ENCODE measurements at places on chromosomes 12 and 14. TPM values are rescaled to one million over a fixed set of nuclear protein-coding genes. Genes with fewer than 3 reads are reported as not detected.
A peak's percentile ranks its signal among the peaks of the same experiment; 100 is the strongest.

The MYH6 gene
- 0.50 TPM for polyA plus RNA-seq

The TAS2R10 gene
- not detected for polyA plus RNA-seq

The RNF212B gene
- polyA plus RNA-seq: 0.40 TPM

The STAC3 gene
- 3.5 TPM for polyA plus RNA-seq

The ABHD12B gene
- 0.23 TPM for polyA plus RNA-seq

DNA sequence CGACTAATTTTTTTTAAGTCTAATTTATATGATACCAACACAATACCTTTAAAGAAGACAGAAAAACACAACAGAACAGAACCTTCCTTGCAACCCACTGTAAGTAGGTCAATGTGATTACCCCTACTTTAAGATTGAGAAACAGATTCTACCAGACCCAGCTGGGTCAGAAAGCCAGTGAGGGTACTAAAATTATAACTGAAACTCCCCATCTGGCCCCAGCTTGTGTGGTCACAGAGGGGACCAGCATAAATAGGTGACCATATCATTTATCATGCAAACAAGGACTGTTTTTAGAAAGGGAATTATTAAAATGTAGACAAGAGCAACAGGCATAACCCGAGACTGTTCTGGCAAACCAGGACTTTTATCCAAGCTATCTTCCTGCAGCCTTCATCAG lies 30.1 kb upstream of the FRMD6 start:
- H3K4me3 ChIP-seq: no peak overlapping the region
- H3K27me3 ChIP-seq: no peaks in the 10 kb centered on the region
- H3K4me1 ChIP-seq: peaks cover 9% of the 10 kb centered on the region
- no peak for DNase-seq

The KCNA5 gene
- polyA plus RNA-seq: not detected

GRCh38 chr14:105531088-105531893 lies 4.9 kb downstream of the TMEM121 start:
- peaks cover 32% of the 10 kb centered on the region for H3K4me1 ChIP-seq
- H3K36me3 ChIP-seq: no peaks in the 10 kb centered on the region
- no peak overlapping the region for H3K4me3 ChIP-seq
- no peak overlapping the region for H3K27ac ChIP-seq
- peaks cover 4% of the 10 kb centered on the region for H3K27me3 ChIP-seq
- DNase-seq: no peak

DNA sequence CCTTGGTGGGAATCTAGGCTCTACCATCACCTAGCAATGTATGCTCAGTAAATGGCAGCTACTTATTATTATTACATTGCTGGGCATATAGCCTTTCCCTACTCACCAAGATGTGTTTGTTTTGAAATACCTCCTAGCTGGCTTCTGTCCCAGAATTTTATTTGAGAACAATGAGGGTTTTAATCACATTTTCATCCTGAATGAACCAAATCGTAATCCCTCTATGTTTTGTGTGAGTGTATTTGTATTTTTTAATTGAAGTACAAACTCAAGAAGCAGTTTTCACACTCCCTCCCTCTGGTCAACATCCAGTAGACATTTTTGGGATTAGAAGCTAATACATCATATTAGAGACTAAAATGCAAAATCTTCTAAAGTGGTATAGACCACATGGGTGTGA lies 7.6 kb downstream of the SLC7A8 start:
- H3K4me1 ChIP-seq: peaks cover 90% of the 10 kb centered on the region
- H3K27ac ChIP-seq: no peak overlapping the region
- H3K27me3 ChIP-seq: no peaks in the 10 kb centered on the region
- DNase-seq: no peak

The ZFHX2 gene
- polyA plus RNA-seq: not detected

- no peak for DNase-seq
- H3K27ac ChIP-seq: no peak overlapping the region
- H3K27me3 ChIP-seq: no peaks in the 10 kb centered on the region
Observed at GRCh38 chr14:99621948-99622347, 17.9 kb upstream of the CCDC85C start.

GRCh38 chr12:32811686-32812392 lies 56.1 kb upstream of the YARS2 start:
- H3K4me1 ChIP-seq: no peaks in the 10 kb centered on the region
- no peak for DNase-seq
- H3K27me3 ChIP-seq: no peaks in the 10 kb centered on the region
- H3K36me3 ChIP-seq: no peaks in the 10 kb centered on the region

DNA sequence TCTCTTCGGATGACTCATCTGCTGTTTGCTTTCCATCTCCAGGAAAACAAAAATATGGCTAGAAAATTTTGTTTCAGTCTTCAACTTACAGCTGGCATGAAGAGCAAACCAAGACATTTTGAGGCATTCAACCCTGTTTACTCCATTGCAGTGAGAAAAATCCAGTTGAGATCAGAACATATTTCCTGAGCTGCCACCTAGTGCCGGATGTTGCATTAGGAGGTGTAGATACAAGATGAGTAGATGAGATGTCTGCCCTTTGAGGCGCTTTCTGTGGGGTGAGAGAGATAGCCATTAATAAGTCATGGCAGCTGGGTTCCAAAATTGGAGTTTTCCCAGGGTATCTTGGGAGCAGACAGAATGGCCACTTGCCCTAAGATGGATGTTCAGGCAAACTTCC lies 171.1 kb downstream of the PRKCH start:
- H3K4me1 ChIP-seq: peaks cover 5% of the 10 kb centered on the region
- no peak for DNase-seq
- no peak overlapping the region for H3K27ac ChIP-seq
- no peaks in the 10 kb centered on the region for H3K27me3 ChIP-seq
- H3K36me3 ChIP-seq: no peaks in the 10 kb centered on the region

GRCh38 chr14:49659526-49660455 lies 24.7 kb upstream of the DNAAF2 start:
- H3K36me3 ChIP-seq: no peaks in the 10 kb centered on the region
- H3K27ac ChIP-seq: no peak overlapping the region
- no peak for DNase-seq

DNA sequence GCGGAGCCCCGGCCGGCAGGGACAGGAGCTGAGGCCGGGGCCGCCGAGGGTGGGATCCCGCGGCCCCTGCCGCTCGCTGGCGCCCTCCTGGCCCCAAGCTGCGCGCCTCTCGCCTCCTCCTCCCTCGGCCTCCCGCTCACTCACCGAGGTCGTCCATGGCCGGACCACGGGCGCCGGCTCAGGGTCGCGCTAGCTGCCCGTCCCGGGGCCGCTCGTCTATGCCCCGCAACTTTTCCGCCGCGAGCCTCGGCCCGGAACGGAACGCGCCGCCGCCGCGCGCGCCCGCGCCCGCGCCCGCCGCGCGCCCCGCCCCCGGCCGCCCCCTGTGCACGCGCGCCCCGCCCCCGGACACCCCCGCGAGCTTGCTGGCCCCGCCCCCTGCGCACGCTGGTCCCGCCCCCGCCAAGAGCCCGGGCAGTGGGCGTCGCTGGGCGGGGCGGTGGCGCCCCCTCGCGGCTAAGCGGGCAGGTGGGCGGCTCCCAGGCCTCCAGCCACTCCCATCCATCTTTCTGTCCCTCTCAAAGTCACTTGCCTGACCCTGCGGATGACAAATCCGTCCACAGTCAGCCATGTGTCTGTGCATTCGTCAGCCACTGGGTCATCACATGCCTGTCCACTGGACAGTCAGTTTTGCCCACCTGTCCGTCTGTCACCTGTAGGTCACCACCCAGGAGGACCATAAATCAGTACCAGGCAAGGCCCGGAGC lies at the start of gene PXN:
PXN (minus strand) TSS at position 258 of the 707 bp plus-strand sequence; CDS start at position 157, 101 bp downstream.
- peak; percentile 96 for DNase-seq
- peak within 1 kb of the TSS; percentile 95 for H3K27ac ChIP-seq
- peaks cover 52% of the 10 kb centered on the region for H3K4me1 ChIP-seq
- no peaks in the 10 kb centered on the region for H3K27me3 ChIP-seq

DNA sequence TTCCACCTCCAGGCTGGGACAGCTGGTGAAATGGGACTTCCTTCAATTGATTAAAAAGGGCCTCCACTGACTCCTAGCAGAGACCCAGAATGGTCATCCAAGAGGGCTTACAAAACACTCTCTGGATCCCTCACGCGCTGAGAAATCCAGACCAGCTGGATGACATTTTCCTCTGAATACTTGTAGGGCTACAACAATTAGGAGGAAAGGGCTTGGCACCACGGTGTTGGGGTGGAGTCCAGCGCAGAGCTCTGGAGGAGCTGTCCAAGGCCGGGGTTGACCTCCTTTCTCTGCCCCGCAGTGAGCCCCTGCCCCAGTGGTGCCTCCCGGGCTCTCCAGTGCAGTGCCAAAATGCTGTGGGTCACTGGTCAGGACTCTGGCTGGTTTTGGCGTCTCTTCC lies 189.0 kb upstream of the CCND2 start:
- DNase-seq: peak; percentile 52
- no peak overlapping the region for H3K27ac ChIP-seq
- H3K27me3 ChIP-seq: no peaks in the 10 kb centered on the region

GRCh38 chr12:2345902-2346301 lies 293.1 kb downstream of the CACNA1C start:
- H3K4me1 ChIP-seq: peaks cover 79% of the 10 kb centered on the region
- no peaks in the 10 kb centered on the region for H3K27me3 ChIP-seq
- DNase-seq: no peak

DNA sequence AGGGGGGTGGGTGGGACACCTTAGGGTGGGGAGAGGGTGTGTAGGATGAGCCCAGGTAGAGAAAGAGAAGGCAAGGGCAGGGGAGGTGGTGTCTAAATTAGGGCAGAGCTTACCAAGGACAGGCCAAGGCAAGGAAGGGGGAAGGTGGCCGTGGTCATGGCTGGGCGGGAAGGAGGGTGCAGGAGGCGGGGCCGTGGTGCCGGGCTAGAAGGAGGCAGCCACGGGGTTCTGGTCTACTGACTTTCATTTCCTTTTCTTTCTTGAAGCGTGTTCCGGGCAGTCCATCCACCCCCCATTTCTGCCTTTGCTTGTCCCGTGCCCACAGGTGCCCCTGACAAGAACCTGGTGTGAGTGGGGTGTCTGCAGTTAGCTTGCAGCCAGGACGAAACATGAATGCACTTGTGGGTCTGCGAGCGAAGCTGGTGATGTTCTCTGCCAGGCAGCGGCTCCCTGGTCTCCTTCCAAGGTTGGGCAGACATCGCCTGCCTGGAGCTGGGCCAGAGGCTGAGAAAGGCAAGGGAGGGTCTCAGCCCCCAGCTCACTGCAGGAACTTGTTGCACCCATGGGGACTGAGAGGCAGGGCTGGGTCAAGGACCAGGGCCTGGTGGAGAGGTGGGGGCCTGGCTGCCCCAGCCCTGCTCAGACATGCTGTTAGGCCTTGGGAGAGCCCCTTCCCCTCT lies 58.2 kb downstream of the KIF26A start:
- H3K36me3 ChIP-seq: no peaks in the 10 kb centered on the region
- peaks cover 15% of the 10 kb centered on the region for H3K4me1 ChIP-seq
- DNase-seq: peak; percentile 58
- H3K4me3 ChIP-seq: no peak overlapping the region
- no peak overlapping the region for H3K27ac ChIP-seq
- no peaks in the 10 kb centered on the region for H3K27me3 ChIP-seq

Measured in stomach (tissue), 19 donors.